ENCODE measurements at places on chromosomes 7 and 10. TPM values are rescaled to one million over a fixed set of nuclear protein-coding genes. Genes with fewer than 3 reads are reported as not detected.

DNA sequence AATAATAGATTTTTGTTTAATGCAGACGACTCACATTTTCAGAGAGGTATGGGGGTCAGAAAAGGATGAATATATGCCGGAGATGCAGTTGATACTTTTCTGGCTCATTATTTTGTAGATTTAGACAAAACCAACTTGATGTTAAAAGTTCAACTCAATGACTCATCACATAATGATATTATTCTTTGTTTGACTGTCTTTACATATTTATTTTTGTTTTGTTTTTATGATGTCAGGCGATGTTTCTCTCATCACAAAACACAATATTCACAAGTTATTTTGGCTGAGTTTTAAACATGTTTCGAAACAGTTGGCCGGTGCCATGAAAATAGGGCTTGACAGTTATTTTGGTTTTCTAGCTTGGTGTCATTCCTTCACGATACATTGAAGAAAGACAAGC is 1.3 kb downstream of the GJD4 start:
- no peak overlapping the region for H3K27ac ChIP-seq
- H3K4me3 ChIP-seq, result no peak overlapping the region
- no peaks in the 10 kb centered on the region for H3K36me3 ChIP-seq

Gene AKR1D1
- total RNA-seq, result not detected

Gene EPC1
- 25.9 TPM for total RNA-seq

Gene SLC26A3
- total RNA-seq, result not detected

- H3K27me3 ChIP-seq, result no peaks in the 10 kb centered on the region
- H3K36me3 ChIP-seq, result no peaks in the 10 kb centered on the region
- H3K4me3 ChIP-seq, result no peak overlapping the region
These were observed 537.1 kb downstream of the PTPRN2 start for GRCh38 chr7:158050441-158050977.

DNA sequence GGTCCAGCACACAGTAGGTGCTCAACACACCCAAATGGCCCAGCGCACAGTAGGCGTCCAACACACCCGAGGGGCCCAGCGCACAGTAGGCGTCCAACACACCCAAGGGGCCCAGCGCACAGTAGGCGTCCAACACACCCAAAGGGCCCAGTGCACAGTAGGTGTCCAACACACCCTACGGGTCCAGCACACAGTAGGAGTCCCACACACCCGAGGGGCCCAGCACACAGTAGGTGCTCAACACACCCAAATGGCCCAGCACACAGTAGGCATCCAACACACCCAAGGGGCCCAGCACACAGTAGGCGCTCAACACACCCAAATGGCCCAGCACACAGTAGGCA is 80.8 kb downstream of the FOXL3 start:
- H3K4me1 ChIP-seq, result 0 out of 2 replicates have a peak, but pooled peaks cover 3% of the 10 kb centered on the region
- H3K36me3 ChIP-seq, result no peaks in the 10 kb centered on the region
- no peak overlapping the region for H3K27ac ChIP-seq

Gene OR6V1
- total RNA-seq, result not detected
